Amniotic stem cell (primary cell): ENCODE measurements at places on chromosomes 1 and 21.

GRCh38 chr21:17081193-17081592 is 431.6 kb upstream of the CXADR start:
- DNase-seq: no peak

DNA sequence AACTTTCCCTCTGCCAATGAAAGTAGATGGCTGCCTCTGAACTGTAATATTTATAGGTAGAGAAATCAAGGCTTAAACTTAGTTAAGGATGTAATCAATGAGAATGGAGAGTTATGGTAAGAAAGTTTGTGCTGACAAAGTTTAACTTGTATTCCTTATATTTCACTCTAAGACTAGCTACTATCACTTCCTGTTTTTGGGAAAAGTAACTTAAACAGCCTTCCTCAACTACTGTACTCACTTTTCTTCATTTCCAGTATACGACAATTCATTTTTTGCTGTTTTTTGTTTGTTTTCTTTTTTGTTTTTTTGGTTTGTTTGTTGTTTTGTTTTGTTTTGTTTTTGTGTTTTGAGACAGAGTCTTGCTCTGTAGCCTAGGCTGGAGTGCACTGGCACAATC is 3.7 kb downstream of the RGS18 start:
- DNase-seq: no peak

GRCh38 chr1:110281363-110282290 is 57.5 kb upstream of the RBM15 start:
- DNase-seq: no peak

GRCh38 chr1:200150721-200151120 is 123.2 kb downstream of the NR5A2 start:
- DNase-seq: peak; percentile 77

DNA sequence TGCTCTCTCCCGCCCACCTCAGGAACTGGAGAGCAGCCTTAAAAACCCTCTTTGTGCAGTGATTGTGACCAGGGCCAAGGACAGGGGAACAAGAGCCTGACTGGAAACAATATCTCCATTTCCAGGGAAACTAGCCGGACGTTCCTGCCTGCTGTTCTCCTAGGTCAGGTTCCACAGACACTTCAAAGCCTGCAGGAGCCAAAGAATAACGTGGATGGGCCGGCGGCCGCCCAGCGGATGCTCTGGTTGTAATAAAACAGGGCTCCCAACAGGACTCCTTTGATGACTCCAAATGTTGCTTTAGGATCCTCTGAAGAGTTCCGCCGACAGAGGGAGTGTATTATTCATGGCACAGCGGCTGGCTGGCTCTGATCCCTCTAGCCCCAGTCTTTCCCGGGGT is 162.2 kb downstream of the PLXNA2 start:
- no peak for DNase-seq

GRCh38 chr1:218207194-218207593 is 77.9 kb upstream of the RRP15 start:
- DNase-seq: no peak

DNA sequence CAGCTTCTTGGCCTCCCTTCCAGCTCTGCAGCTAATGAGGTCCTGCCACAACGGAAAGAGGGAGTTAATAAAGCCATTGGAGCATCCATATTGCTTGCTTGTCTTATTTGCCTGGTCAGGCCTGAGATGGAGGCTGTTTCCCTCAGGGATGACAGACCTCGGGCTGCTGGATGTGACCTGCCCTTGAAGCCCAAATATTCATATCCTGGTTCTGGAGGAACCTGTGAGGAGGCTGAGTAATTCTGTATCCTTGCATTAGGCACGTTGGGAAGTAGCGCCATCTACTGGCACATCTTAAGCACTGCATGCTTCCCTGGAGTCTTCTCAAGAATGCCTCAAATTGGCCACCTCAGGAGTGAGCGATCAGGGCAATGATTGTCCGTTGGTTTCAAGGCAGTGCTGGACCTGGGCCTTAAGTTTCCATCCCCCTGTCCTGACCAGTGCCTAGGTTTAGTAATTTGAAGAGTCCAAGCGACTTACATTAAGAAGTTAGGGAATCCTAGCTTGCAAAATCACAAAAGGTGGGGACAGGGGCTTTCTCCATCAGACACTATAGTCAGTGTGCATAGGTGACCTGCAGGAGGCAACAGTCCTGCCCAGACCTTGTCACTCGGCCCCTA is 13.8 kb upstream of the NASP start:
- peak; percentile 12 for DNase-seq

- DNase-seq: no peak
These were observed 5.2 kb downstream of the NFIA start for GRCh38 chr1:61087571-61087970.

DNA sequence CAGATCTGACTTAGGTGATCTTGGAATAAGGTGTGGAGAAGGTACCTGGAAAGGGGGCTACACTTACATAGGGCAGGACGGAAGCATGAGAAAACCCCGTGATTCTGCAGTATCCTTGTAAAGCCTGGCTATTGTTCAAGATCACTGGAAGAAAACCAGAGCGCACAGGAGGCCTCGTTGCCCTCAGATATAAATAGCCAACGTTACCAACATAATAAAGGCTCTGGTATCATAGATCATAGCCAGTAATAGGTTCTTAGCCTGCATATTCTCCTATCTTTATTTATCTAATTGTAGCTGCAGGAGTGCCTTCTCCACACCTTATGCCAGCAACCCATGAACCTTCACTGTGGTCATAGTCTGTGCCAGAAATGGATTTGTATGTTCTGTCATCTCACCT is 35.9 kb upstream of the MPZL1 start:
- no peak for DNase-seq

DNA sequence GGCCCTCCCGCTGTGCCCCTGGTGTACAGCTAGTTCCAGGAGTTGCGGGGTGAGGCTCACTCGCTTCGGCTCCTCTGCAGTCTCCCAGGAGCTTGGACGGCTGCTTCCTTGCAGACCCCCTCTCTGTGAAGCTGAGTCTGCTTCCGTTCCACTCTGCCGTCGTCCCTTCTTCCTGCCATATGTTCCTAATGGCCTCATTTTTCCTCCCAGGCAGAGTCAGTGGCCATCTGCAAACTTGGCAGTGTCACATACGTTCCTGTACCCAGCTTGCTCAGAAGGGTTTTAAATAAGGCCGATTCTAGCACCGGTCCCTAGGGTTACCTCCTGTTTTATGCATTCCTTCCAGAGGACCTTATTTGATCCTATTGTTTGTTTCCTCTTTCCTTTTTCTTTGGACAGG is 21.3 kb downstream of the ACTL8 start:
- DNase-seq: no peak

DNA sequence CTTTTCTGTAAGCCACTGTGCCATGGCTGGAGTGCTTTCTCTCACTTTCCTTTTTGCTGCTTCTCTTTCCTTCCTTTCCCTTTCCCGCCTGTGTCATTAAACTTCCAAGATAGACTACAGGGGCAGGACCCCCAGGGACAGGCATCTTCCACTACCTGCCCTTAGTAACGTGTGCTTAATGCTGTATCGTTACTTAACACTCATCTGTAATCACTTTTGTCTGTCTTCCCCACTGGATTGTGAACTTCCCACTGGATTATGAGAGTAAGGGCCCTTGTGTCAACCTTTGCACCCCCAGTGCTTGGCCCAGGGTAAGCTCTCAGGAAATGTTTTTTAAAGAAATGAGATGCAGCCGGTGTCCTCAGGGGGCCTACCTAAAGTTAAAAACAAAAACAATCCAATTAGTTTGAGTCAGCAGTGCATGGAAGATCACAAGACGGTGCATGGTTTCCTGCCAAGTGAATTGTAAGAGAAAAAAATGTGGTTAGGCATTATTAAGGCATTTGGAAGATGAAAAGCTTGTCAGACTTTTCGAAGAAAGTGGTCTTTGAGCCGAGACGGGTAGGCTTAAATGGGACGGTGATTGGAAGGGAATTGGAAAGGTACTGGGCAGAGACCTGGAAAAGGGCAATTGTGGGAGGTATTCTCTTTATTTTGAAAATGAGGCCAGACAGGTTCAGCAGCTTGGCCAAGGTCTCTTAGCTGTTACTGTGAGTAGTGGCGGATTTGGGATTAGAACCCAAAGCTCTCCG is 958 bp downstream of the LYPLAL1 start:
- DNase-seq: peak; percentile 69

GRCh38 chr1:165697881-165698760 is at the start of gene ALDH9A1:
Gene ALDH9A1, minus strand, starts transcription at chr1:165698562. Its CDS starts 4 bp downstream, at chr1:165698558.
- DNase-seq: peak; percentile 31

DNA sequence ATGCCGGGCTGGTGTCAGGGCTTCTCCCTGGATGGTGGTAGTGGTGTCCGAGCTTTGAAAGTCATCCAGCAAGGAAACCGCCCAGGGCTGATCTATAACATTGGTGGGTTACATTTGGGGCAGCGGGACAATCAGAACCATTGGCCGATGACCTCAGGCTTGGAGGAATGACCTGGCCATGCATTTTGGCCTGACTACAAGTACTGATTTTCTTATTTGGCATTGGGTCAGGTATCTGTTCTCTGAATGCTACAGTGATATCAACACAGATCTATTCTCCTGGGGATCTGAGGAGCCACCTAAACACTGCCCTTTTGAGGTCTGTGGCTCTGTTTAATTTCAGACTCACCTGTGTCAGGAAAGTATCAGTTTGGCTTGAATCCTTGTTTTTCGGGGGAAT is 128.7 kb downstream of the VPS13D start:
- DNase-seq: no peak

DNA sequence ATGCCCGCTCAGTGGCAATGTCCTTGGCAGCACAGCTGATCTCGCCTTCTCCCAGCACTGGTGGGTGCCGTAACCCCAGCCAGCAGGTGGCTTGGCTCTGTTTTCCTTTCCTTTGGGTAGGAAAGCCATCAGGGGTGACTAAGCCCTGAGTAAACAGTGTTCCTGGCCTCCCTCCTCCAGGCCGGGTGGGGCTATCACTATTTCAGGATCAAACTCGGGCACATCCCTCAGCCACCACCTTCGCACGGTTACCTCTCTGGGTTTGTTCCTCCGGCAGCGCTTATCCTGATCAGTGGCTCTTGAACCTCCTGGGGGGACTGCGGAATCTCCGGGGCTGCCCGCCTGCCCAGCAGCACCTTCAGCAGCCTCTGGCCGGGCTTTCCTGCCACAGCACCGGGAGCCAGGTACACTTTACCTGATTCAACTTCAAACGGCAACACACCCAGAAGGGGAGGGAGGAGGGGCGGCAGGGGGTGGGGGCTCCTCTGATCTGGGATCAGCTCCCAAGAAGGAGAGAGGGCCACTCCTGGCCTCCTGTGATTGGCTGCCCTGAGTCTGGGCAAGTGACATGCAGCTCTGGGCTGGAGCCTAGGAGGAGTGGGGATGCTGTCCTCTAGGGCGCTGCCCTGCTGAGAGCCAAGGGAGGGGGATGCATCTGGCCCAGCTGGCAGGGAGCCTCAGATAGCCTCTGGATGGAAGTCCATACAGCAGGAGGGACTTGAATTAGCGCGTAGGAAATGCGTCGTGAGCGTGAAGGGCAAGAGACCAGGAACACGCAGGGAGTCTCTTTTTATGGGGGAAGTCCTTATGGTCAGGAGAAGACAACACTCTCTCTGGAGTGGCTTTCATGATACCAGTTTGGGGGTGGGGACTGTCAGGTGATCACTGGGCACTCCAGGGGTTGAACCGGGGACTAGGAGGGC is at the start of gene ASCL5:
ASCL5 (minus strand) TSS at position 353 of the 923 bp plus-strand sequence. CDS start 11,812 bp downstream, outside the sequence.
- no peak for DNase-seq

GRCh38 chr1:26726784-26727183 is 31.0 kb downstream of the ARID1A start:
- no peak for DNase-seq

DNA sequence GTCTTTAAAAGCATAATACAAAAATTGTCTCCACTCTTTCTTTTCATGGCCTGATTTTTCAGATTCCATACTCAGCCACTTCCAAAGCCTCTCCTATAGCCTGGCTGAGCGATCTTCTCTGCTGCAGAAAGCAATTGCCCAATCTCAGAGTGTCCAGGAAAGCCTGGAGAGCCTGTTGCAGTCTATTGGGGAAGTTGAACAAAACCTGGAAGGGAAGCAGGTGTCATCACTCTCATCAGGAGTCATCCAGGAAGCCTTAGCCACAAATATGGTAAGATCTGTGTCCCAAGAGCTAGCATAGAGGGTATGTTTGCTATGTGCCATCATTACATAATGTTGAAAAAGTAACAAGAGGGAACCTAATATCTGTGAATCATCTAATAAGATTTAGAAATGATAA is 130.7 kb upstream of the BMP8A start:
- no peak for DNase-seq

DNA sequence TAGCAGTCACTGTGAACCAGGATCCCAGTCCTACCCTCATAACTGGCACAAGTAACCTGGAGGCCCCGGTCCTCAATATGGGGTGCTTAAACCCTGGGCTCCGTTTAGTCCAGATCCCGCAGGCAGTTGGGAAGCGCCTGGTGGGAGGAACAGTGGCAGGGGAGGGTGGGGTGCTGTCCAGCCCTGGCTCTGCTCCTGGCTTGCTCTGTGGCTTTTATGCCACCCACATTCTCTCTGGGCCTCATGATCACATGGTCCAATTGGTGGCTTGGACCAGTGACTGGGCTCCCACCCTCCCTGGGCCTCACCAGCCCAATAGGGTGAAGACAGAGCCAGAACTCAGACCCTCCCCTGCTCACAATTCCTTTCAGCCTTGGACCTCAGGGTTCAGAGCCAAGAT is 2.9 kb downstream of the CD164L2 start:
- no peak for DNase-seq

DNA sequence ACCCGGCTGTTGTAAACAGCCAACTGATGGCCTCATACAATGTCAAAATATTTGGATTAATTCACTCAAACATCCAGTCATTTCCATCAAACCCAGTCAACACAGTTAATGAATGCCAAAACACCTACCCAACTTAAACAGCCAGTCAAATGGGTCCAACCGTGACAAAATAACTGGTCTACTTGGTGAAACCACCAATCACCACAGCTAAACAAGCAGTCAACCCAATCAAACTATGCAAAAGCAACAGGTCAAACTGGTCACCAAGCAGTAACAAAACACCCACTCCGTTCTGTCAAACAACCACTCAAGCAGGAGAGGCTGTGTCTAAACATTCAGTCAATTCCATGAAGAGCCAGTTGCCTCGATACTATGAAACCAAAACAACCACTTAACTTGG is 119.2 kb downstream of the FOXD2 start:
- no peak for DNase-seq

DNA sequence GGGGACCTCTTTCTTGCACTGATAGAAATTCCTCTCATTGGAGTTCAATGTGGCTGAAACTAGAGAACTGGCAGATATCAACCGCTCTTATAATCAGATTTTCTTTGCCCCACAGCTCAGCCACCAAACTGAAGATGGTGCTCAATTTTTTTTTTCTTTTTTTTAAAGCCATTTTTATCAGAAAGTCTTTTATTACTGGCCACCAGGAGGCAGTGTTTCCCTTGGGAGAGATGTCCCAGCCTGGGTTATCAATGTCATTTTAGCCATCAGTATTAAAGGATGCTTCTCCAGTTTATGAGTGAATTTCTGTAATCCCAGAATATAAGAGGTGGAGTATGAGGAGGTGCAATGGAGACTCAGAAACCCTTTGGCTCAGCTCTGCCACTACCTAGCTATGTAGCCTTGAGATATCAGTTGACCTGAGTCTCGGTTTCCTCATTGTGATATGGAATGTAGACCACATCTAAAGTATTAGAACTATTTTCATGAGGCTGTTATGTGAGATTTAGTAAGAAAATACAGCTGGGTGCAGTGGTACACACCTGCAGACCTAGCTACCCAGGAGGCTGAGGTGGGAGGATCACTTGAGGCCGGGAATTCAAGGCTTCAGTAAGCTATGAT is 27.6 kb downstream of the CD244 start:
- no peak for DNase-seq
